CD4-positive, alpha-beta T cell treated with Interleukin-15 for 4 hours (primary cell): ENCODE measurements at places on chromosomes 11 and 22.

DNA sequence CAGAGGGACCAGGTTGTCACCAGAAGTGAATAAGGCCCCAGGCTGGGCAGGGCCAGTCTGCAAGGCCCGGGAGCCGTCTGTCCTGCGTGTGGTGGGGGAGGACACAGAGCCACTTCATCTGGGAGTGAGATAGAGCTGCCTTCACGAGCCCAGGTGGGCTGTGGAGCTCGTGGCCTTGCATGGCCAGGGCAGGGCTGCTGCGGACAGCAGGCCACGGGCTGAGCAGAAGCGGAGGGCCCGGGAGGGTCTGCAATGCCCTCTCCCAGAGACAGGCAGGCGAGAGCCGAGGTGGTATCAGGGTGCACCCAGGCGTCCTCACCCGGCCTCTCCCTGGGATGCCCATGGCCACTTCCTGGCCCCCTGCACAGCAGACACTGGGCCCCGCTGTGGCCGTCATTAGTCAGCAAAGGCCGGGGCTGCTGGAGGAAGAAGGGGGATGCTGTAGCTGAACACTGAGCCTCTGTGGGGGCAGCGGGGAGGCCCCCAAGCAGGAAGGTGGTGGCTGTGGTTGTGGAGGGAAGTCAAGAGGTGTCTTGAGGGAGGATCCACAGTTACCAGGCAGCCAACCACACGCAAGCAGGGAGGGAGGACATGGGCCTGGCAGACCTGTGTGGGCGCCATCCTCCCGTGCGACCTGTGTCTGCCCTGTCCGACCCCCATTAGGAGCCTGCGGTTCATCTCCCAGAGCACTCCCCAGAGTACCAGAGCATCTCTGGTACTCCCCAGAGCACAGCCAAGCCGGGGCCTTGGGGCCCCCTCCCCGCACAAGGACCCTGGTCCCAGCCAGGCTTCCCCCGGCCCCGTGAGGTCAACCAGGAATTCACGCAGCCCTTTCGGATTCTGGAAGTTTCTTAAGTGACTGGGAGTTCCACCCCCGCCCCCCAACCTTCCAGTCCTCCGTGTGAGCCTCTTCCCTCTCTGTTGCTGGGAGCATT is 1109.5 kb downstream of the BRD1 start:
- DNase-seq = no peak

DNA sequence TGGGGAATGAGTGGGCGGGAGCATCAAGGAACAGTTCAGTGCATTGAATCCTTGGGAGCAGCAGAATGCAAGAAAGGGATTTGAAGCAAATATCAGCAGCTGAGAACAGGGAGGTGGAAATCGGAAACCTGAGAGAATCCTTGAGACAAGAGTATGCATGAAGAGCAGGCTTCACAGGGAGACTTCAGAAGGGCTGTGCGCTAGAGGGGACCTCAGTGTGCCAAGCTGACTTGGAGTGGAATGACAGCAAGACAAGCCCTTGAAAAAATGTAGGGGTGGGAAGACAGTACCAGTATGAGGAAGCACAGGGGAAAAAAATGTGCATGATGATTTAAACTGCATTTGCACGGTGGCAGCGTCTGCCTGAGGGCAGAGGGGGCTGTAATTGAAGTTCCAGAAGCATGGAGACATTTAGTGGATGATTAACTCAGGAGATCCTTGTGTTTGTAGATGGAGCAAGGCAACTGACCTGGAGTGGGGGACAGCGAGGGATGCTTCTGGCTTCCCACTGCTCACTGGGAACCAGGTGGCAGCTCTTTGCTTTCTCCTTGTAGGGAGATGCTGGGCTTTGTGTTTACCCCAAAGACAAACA is 204.9 kb upstream of the PLET1 start:
- no peak for DNase-seq

DNA sequence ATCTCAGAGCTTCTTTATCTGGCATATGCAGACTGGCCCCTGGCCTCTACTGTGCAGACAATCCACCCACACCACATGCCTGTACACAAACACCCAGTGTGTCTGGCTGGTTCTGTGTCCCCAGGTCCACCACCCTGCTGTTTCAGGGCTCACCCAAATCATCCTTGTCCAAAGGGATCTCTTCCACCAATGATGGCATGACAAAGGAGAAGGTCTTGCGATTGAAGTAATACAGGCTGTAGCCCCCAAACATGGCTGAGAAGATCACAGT is 1.7 kb downstream of the SLC37A4 start:
- no peak for DNase-seq

DNA sequence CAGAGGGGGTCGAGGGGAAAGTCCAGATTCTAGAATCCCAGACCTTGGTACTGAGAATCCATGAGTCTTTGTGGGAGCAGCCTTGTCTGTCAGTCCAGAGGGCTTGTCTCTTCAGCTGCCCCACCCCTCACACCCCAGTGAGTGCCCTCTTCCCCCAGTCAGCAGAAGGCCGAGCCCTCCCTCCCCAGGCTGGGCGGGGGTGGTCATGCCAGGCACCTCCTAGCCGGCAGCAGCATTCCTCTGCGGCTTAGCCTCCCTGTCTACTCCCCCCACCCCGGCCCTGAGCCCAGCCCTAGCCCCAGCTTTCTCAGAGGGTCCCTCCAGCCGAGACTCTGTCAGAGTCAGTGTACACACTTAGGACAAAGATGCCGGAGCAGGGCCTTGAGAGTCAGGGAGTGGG is 4.6 kb downstream of the SOX10 start:
- no peak for DNase-seq

GRCh38 chr11:44997566-44997965 is 46.9 kb upstream of the TP53I11 start:
- no peak for DNase-seq

DNA sequence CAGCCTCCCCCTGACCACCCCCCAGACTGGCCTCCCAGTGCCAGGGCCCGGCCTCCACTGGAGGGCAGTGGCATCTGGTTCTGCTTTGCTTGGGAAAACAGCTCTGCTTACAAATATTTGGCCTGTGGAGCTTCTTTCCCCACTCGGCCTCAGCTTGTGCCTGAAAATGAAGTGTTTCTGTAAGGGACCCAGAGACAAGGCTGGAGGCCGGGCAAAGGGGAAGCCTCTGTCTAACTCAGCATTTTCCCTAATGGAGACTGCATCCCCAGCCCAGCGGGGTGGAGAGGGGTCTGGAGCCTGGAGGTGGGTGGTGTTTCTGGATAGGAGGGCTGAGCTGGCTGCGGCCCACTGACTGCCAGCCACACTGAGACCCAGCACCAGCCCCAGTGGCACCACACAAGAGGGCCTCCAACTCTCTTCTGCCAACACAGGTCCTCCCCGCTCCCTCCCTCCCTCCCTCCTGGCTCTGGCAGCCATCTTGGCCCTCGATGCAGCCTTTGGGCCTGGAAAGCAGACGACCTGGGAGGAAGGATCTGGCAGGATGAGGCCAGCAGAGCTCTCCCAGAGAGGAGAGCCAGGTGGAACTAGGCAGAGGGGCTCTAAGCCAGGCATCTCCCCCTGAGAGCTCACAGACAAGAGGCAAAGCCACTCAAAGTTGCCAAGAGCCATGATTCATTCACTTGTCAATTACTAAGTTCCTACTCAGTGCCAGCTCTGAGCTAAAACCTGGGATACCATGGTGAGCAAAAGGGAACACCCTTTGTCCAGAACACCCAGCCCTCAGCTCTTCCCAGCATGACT is 77.1 kb upstream of the CD82 start:
- DNase-seq = no peak

DNA sequence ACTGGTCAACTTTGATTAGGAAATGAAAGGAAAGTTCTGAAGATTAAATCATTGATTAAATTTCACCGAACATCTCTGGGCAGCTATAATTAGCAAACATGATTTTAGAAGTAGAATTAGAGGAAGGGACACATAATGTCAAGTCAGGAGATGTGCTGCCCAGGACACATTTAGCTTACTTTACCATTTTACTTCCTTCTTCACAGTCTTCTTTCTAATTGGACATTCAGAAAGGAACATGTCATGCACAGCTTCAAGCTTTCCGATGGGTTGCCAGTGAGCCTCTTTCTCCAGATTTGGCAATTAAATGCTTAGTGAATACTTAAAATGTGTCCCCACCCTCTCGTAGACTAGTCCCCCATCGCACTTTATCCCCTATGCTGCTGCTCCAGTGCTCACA is 234.7 kb downstream of the FAM76B start:
- no peak for DNase-seq

DNA sequence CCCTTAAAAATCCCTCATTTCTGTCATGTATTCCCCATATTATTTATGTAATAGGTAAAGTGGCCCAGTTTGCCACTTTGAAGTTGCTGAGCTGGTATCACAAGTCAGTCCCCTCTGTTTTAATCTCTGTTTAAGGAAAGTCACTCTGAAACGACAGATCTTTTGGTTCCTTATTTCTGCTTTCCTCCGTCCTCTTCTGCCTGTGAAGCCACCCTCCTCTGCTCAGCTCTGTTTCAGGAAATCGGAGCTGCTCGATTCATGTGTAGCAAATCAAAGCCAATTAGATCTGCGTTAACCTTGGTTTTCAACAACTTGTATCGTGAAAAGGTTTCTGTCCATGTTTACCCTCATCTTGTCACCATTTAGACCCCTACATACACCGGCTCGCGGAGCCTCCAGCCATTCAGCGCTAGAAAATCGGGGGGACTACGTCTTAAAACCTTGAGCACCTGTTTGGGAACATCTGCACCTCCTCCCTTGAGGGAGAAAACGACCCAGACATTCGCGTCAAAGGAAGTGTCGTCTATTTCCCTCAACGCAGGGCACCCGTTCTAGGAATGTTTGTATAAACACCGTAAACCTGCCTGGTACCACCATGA is 576 bp upstream of the SC5D start:
- DNase-seq = no peak
